ENCODE measurements at places on chromosomes 11 and 22. TPM values are rescaled to one million over a fixed set of nuclear protein-coding genes. Genes with fewer than 3 reads are reported as not detected.

DNA sequence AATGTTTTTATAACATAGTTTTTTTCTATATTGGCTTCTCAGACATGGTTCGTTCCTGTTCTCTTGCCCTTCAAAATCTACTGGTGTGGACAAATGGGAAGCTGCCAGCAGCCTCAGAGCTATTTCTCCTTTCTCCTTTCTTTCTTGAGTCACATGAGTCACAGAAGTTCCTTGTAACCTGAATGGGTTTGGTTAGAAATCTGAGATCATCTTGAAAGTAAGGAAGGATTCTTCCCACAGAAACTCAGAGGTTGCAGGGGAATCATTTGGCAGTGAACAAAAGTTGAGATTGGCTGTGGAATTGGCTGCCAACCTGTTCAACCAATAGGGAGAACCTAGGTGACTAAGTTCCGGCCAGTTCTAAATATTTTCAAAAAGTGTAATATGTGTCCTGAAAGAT lies 12.5 kb downstream of the PLET1 start:
- no peak overlapping the region for H3K27ac ChIP-seq
- no peak overlapping the region for H3K4me3 ChIP-seq
- DNase-seq, result peak; percentile 38
- H3K36me3 ChIP-seq, result no peaks in the 10 kb centered on the region
- no peaks in the 10 kb centered on the region for H3K4me1 ChIP-seq
- no peaks in the 10 kb centered on the region for H3K27me3 ChIP-seq

DNA sequence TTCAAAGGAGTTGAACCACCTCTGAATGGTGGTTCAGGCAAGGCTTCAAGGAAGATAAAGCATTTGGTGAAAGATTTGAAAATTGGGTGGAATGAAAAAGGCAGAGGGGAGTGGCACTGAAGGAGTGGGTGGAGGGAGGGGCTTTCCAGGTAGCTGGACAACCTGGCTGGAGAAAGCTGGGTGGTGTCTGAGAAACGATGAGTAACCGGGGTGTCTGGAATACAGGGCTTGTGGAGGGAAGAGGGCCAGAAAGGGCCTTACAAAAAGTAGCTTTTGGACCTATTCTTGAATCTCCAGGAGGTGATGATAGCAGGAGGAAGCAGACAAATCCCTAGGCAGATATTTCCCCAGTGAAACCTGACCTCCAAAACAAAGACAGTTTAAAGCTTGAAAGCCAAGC lies 99.3 kb downstream of the RASSF10 start:
- H3K4me1 ChIP-seq, result no peaks in the 10 kb centered on the region
- DNase-seq, result no peak
- no peaks in the 10 kb centered on the region for H3K36me3 ChIP-seq
- H3K27me3 ChIP-seq, result no peaks in the 10 kb centered on the region
- H3K27ac ChIP-seq, result no peak overlapping the region

DNA sequence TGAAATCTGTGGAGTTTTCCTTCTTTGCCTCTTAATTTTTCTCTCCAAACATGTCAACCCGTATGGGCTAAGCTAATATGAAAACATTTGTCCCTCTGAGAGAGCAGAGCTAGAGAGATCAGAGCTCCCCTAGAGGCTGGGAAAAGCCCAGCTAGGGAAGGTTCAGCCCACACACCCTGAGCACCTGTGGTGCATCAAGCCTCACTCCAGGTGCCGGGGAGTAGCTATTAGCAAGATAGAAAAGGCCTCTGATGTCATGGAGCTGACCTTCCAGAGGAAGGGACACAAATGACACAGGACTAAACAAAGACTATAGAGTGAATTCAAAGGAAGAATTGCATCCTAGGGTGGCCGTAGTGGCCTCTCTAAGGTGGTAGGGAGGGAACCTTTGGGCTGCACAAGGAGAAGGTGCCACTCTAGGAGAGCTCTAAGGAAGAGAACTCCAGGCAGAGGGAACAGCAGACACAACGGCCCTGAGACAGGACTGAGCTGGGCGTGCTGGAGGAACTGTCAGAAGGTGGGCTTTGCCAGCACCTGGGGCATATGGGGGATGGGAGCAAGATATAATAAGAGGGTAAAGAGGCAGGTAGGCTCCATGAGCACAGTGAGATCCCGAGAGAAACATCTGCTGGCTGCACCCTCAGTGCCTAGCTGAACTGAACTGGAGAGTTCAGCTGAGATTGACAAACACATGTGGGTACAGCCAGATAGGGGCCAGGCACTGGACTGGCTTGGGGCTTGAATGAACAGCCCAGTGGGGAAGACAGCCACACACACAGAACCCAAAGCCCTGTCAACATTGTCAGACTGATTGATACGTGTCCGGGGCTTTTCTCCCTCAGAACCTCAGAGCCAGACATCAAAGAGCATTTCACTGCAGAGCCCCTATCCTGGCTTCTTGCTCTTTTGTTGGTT lies 65.5 kb upstream of the DRD2 start:
- no peak overlapping the region for H3K4me3 ChIP-seq
- H3K27me3 ChIP-seq, result no peaks in the 10 kb centered on the region
- DNase-seq, result no peak
- no peak overlapping the region for H3K27ac ChIP-seq

DNA sequence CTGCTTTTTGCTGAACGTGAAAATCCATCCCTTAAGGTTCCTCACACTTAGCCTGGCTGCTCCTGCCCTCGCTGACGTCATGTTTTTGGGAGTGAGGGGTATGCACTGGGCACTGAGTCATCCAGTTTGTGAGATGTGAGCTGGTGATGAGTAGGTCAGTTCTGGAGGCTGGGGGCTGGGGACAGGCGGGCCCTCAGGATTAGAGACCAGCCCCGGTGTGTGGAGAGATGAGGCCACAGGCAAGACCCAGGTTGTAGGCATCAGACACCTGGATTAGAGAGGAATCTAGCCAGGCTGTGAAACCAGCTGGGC lies 9.2 kb downstream of the KCNC1 start:
- no peaks in the 10 kb centered on the region for H3K27me3 ChIP-seq
- no peak for DNase-seq
- H3K4me1 ChIP-seq, result no peaks in the 10 kb centered on the region
- no peaks in the 10 kb centered on the region for H3K36me3 ChIP-seq

DNA sequence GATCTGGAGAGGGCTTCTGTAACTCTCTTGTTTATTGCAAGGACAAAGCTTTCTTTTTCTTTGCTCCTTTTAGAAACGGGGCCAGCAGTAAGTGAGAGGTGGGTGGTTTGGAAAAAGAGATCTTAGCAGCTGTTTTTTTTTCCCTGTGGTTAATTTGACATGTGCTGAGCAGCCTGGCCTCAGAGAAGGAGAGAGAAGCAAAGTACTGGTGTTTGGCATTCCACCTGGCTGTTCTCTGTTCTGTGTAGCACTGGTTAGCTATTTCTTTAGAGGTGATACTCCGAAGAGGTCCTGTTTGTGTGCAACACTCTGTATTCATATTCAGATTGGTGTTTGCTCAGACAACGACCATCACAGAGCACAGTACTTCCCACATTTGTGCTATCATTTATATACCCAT lies 80.8 kb upstream of the SORL1-AS1 start:
- H3K27ac ChIP-seq, result no peak overlapping the region
- H3K36me3 ChIP-seq, result no peaks in the 10 kb centered on the region
- no peak for DNase-seq
- no peak overlapping the region for H3K4me3 ChIP-seq

GRCh38 chr11:17658211-17658610 lies 61.2 kb upstream of the MYOD1 start:
- no peaks in the 10 kb centered on the region for H3K4me1 ChIP-seq
- no peak for DNase-seq
- H3K36me3 ChIP-seq, result no peaks in the 10 kb centered on the region
- H3K27ac ChIP-seq, result no peak overlapping the region
- H3K4me3 ChIP-seq, result no peak overlapping the region

DNA sequence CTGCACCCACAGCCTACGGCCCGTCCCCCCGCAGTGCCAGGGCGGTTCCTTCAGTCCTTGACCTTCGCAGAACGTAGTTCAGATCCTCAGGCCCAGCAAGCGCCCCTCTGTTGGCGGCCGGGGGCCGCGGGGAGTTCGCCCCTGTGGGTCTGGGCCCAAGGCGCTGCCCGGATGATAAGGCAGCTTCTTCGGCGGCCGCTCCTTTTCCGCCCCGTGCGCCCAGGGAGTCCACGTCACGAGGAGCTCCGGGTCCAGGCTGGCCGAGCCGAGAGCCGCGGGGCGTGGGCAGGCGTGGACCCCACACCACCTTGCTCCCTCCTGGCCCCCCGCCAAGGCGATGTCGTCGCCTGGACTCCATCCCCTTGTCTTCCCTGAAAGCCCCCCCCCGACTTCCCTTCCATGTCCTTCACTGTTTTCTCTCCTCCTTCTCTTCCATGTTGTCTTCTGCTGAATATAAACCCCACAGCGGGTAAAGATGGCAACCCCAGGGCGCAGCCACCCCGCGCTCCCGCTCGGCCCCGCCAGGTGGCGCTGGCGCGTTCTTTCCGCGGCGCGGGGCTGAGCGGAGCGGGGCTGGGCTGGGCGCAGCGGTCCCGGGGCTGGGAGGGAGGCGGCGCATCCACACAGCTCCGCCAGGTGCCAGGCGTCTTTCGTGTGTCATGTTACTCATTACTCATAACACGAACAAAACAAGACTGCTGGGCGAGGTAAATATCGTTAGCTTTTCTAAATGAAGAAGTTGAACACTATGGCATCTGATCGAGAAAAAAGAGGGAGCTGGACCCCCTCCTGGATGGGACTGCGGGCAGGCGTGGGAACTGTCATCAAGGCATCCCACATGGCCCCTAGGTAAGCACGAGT lies 321.0 kb downstream of the NTM start:
- H3K4me1 ChIP-seq, result peaks cover 3% of the 10 kb centered on the region
- DNase-seq, result peak; percentile 17
- no peak overlapping the region for H3K4me3 ChIP-seq
- no peaks in the 10 kb centered on the region for H3K36me3 ChIP-seq

- H3K4me3 ChIP-seq, result no peak overlapping the region
- no peak for DNase-seq
- no peaks in the 10 kb centered on the region for H3K4me1 ChIP-seq
Measured at GRCh38 chr11:109707411-109707810, 285.4 kb downstream of the C11orf87 start.

DNA sequence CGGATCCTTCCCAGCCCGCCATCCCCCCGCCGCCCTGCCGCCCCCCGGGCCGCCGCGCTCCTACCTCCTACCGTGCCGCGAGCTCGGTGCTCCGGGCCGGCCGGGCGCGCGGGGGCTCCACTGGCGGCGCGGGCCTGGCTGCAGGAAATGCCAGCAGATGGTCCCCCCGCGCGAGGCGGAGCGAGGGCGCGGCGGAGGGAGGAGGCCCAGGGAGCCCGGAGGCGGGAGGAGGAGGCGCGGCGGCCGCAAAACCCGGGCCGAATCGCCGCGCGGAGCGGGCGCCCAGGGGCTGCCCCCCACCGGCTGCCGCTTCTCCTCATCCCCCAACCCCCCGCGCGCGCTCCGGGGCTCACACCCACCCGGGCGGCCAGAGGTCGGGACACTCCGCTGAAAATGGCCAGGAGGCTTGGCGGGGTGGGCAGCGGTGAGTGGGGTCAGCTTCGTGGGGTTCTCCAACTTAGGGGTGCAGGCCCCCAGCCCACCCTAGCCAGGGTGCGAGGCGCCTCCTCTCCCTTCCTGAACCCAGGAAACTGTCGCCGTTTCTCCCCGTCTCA lies at the start of gene OSBPL5:
Gene OSBPL5, minus strand, starts transcription at position 159 of the 554 bp plus-strand sequence. CDS start 36,162 bp downstream, outside the sequence.
- peaks cover 22% of the 10 kb centered on the region for H3K4me1 ChIP-seq
- DNase-seq, result peak; percentile 79
- no peaks in the 10 kb centered on the region for H3K27me3 ChIP-seq
- peak within 1 kb of the TSS; percentile 58 for H3K4me3 ChIP-seq
- H3K36me3 ChIP-seq, result no peaks in the 10 kb centered on the region
- H3K27ac ChIP-seq, result peak within 1 kb of the TSS; percentile 36

DNA sequence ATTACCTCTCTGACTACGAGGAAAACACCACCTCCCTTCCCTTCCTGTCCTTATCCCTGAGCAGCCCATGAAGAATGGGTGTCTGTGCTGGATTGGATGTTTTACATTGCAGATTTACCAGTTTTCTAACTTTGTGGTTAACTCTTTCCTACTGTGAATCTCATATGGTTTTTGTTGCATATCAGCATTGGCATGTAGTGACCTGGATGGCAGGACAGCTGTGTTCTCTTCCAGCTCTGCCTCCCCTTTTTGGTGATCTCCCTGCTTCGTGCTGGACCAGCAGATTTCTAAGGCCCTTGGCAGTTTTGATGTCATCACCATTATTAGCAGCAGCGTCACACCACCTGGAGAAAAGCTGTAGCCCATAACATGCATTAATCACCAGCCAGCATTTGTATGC lies 26.7 kb downstream of the OR6Q1 start:
- no peaks in the 10 kb centered on the region for H3K36me3 ChIP-seq
- no peak overlapping the region for H3K4me3 ChIP-seq
- H3K4me1 ChIP-seq, result no peaks in the 10 kb centered on the region
- no peak overlapping the region for H3K27ac ChIP-seq
- DNase-seq, result no peak

- DNase-seq, result no peak
- H3K36me3 ChIP-seq, result no peaks in the 10 kb centered on the region
- no peaks in the 10 kb centered on the region for H3K27me3 ChIP-seq
- peaks cover 4% of the 10 kb centered on the region for H3K4me1 ChIP-seq
- H3K4me3 ChIP-seq, result no peak overlapping the region
Measured at GRCh38 chr11:56890584-56891305, 98.0 kb upstream of the OR5AK2 start.

DNA sequence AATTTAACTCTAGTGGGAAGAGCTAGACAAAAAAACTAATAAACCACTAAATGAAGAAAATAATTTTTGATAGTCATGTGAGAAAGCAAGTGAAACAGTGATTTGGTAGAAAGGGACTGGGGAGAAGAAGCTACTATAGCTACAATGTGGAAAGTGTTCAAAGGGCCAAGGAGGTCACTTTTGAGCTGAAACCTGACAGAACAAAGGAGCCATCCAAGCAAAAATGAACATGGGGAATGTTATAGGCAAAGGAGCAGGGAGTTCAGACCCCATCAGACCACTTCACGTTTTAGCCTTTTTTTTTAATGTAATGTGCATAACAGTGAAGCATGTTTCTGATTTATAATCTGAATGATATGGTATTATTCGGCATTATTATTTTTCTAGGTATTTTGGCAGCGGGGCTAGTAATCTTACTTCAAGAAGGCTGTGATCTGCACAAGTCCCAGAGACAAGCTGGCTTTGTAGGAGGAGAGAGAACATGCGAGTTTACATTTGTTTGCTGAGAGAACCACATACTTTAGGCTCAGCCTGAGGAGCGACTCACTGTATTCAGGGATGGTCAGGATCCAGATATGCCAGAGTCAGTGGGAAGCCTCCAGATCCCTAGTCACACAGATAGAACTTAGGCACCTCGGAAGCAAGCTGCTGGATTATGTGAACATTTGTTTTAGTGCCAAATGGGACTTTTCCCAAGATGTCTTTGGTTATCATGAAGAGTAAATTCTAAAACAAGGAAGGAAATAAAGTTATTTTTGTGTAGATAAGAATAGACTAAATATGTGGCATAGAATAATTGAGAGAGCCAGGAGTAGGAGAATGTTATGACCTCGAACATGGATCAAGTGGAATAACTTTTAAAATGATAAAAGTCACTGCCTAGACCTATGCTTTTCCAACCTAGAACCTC lies 118.6 kb downstream of the TRIM44 start:
- H3K36me3 ChIP-seq, result no peaks in the 10 kb centered on the region
- H3K4me1 ChIP-seq, result no peaks in the 10 kb centered on the region
- H3K27ac ChIP-seq, result no peak overlapping the region
- no peak overlapping the region for H3K4me3 ChIP-seq

Gene SERPINH1
- total RNA-seq, result 127 TPM

Gene ARVCF
- 34.5 TPM for total RNA-seq

Gene NXPE1
- not detected for total RNA-seq

Gene NFAM1
- total RNA-seq, result 1.4 TPM

Gene ENTHD1
- not detected for total RNA-seq

Gene BCL2L13
- total RNA-seq, result 103 TPM

Gene RNF121
- 41.9 TPM for total RNA-seq
